Activated CD4-positive, alpha-beta T cell treated with anti-CD3 and anti-CD28 coated beads for 48 hours (primary cell): ENCODE measurements at places on chromosomes 5 and 9.

DNA sequence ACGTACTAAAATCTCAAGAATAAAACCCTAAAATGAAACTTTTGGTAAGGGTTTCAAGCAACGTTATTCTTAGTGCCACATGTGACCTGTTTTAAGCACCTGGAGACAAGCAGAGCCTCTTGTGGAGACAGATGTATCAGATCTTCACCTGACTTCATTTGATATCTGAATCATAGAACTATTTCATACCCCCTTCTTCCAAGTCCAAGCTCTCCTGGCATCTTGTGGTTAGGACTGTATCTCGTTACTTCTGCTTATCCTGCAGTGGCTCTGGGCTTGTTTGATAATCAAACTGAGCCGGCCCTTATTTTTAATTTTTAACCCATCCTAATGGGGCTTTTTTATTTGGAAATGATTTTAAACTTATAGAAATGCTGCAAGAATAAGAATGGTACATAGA lies 11.1 kb upstream of the FSD1L start:
- no peak for DNase-seq

DNA sequence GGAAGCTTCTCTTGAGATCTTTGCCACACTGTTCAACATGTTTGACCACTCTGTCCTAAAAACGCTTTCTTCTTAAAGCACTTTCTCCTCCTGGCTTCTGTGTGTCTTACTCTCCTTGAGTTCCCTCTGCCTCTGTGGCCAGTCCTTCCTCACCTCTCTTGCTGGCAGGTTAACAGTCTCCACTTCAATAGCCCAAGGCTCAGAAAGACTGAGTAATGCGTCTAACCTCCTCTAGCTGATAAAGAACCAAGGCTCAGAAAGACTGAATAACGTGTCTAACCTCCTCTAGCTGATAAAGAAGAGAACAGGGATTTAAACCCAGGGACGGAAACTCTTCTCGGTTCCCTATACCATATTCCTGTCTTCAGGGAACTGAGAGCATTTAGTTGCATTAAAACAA lies 205.2 kb downstream of the AOPEP start:
- no peak for DNase-seq

DNA sequence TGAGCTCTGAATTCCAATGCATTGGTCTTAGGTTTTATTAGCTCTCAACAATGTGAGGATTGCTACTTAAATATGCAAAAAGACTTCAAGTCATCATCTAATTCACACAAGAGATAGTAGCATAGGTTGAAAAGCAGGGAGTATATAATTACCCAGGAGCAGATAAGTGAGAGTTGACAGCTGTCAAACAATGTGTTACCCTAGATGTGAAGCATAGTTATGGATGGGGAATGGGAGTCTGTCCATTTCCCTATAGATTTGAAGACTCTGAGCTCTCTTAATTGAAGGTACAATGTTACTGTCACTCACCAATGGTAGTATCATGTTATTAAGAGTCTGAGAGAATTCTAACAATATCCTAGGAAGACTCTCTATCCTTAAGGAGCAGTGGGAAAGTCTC lies 160.7 kb downstream of the KCTD16 start:
- no peak for DNase-seq

DNA sequence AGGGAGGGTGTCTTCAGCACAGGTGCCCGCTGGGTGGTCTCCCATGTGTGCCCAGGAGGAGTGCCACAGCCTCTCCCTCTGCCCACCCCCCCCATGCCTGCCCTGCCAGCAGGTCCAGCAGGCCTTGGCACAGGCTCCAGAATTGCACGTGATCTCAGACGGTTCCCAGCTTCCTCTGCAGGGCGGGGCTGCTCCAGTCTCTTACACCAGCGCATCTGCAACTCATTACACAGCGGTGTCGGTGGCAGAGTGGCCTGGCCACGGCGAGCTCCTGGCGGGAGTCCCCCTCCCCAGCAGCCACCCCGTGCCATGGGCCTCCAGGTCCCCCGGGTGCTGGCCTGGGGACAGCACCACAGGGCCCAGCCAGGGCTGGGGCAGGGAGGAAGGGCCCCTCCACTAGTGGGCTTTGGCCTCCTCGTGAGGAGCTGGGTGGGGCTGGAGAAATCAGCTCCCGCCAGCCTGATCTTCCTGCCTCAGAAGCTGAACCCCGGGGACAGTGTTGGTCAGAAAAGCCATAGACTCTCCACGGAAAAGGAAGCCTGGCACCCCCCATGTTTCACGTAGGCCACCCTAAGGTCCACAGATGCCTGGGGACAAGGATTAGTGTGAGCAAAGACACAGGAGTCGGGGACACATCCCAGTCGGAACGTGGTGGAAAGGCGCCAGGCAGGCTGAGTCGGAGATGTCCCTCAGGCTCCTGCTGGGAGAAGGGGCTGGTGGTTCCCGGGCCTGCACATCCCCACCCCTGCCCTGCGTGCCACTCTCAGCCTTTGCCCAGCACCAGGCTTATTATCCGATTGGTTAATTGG lies 40.2 kb downstream of the RXRA start:
- DNase-seq: no peak

GRCh38 chr5:6261256-6261655 lies 117.1 kb downstream of the MED10 start:
- DNase-seq: no peak

- no peak for DNase-seq
Observed at GRCh38 chr9:135174981-135175380, 87.5 kb downstream of the OLFM1 start.

GRCh38 chr9:17799369-17799768 lies 220.5 kb downstream of the SH3GL2 start:
- no peak for DNase-seq

GRCh38 chr5:425714-426113 lies 17.3 kb upstream of the EXOC3 start:
- DNase-seq: no peak

DNA sequence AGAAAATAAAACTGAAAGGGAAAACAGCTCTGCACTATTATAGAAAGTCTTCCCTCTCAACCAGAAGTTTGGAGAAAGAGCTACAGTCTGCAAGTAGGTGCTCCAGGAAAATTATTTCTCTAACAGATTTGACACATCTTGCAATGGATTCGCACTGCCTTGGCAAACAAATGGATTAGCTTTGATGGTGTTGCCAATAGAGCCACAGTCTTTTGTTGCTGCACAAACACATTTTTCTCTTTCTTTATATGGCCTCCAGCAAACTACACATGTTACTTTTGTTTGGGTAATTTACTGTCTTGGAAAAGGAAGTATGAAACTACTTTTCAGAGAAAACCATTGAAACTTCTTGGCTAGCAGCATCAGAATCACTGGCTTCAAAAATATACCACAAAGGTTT lies 523.1 kb downstream of the EFNA5 start:
- no peak for DNase-seq

DNA sequence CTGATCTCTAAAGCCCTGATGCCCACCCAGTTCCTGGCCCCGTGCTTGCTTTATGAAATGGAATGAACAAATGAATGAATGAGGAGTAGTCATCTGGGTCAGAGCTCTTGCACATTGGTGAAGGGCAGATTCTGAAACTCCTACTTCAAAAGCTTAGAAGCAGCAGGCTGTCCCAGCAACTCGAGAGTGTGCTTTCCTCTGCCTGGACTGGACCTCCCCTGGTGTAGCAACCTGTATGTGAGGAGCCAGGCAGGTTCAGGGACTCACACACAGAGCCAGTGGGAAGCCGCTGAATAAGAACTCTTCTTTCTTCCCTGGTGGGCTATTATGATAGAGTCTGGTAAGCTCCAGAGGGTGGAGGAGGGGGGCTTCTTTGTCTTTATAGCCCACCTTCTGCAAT lies 396.4 kb downstream of the CDK5RAP2 start:
- DNase-seq: no peak

GRCh38 chr5:88785746-88786565 lies 97.0 kb downstream of the MEF2C start:
- DNase-seq: peak; percentile 28

DNA sequence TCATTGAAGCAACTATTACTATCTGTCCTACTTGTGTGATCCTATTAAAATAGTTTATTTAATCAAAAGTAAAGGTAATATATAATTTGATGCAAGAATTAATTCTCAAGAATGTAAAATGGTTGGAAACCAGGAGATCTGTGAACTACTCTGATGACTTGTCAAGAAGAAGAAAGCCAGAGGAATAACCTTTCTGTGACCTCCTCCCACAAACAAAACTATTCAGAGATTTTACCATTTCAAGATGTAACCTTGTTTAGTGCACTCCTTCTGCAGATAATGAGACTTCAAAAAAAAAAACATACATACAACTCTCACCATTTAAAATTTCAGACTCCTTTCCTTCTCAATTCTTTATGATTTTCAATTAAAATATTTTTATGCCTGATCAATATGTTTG lies 79.5 kb downstream of the RFX3 start:
- no peak for DNase-seq

GRCh38 chr5:173762930-173763329 lies 125.2 kb upstream of the CPEB4 start:
- DNase-seq: no peak

GRCh38 chr5:16160706-16161105 lies 18.9 kb downstream of the MARCHF11 start:
- DNase-seq: peak; percentile 8

DNA sequence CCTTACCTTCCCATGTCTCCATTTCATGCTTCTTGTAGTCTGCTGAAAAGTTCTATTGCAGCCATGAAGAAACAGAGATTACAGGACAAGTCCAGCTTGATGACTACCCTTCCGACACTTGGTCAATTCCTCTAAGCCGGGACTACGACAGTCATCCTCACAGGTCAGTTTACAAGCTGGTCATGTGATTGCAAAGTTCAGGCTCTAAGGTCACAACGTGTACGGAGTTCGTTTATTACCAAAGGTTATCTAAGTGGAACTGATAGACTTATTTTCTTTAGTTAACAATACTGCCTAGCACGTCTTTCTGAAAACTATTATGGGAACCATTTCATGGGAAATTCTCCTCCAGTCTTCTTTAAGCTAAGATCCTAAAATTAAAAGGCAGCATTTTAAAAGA lies 88.5 kb upstream of the NR5A1 start:
- DNase-seq: no peak

- DNase-seq: peak; percentile 14
Observed at GRCh38 chr9:133290751-133291302, 15.8 kb upstream of the ABO start.

- no peak for DNase-seq
Observed at GRCh38 chr5:10581424-10581748, 17.5 kb downstream of the ANKRD33B start.

DNA sequence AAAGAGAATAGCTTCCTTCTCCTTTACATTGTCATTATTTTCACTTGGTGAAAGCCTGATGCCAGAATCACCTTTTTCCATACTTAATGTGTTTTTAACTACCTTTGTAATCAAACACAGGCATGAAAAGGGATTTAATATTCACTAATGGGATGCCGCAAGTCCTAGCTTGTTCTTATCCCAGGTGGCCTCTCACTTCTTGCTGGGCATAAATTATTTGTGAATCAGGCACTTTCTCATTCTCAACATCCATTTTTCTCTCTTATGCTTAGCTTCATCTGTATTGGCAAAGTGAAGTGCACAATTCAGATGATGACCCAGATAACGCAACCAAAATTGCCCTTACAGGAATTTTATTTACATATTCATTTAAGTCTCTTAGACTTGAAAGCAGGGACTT lies 10.9 kb downstream of the ACTL7B start:
- DNase-seq: no peak

GRCh38 chr5:131186561-131187256 lies 16.0 kb downstream of the LYRM7 start:
- no peak for DNase-seq

DNA sequence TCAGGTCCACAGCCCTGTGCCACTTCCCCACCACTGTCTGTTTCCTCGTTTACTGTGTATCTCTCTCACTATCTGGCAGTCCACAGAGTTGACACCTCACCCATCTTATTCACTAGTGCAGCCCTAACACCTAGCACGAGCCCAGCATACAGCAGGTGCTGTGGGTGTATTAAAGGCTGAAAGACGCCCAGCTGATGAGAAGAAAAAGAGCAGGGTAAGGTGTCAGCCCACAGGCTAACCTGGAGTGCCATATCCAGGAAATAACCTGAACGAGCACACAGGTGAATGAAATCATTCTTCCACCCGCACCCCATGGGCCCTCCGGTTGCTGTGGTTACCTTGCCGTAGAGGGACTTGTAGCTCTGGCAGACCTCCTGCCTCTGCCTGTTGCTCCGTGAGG lies 18.6 kb downstream of the ANXA6 start:
- no peak for DNase-seq

DNA sequence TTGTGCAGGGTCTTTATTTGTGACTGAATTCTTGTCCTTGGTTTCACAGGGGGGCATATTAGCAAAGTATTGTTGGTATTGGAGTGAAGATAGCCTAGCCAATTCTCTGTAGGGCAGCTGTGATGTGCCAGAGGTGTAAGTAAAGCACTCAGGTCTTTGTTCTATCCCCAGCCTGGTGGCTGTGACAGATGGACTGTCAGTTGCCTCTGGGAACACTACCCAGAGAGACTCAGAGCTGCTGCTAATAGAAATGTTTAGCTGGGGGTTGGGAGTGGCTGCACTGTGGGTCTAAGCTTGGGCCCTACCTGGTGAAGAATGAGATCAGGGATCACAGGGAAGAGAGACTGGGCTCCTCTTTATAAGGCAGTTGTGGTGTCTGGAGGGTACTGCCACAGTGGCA lies 1006.5 kb upstream of the TYRP1 start:
- no peak for DNase-seq

GRCh38 chr9:84224246-84224645 lies 116.3 kb downstream of the SLC28A3 start:
- no peak for DNase-seq

- DNase-seq: no peak
Observed at GRCh38 chr5:149621415-149622098, 40.3 kb downstream of the ARHGEF37 start.

DNA sequence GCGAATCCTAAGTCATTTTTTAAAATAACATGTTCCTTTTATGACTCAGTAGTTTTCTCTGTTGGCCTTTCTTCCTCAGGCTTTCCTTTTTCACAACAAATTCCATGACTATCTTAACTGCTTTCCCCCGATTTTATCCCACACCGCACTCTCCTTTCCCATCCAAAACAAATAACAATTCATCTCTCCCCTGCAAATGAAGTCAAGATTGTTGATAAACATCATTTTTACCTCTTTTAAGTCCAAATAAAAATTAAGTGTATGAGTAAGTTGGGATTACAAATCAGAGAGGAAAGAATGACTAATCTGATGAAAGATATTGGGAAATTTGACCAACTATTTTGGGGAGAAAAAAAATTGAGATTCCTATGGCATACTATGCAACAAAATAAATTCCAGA lies 47.3 kb downstream of the SEC61B start:
- DNase-seq: no peak

DNA sequence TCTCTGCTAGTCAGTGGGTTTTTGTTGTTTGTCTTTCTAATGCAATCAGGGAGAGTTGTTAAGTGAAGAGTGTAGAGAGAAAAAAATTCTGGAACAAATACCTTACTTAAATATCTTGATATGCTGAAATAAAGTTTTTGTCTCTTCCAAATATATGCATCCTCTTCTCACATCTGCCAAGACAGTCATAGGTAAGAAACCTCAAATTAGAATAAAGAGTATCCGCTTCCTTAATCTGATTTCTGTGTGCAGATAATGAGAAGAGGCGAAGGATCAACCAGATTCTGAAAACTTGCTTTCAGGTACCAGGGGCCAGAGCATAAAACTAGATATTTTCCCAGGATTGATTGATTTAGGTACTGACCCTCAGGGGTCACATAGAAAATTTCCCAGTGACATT lies 11.3 kb upstream of the IL6ST start:
- no peak for DNase-seq
